ENCODE measurements at places on chromosomes 7 and 10. TPM values are rescaled to one million over a fixed set of nuclear protein-coding genes. Genes with fewer than 3 reads are reported as not detected.

- no peak for DNase-seq
Observed at GRCh38 chr10:75105576-75106197, 5.8 kb upstream of the SAMD8 start.

DNA sequence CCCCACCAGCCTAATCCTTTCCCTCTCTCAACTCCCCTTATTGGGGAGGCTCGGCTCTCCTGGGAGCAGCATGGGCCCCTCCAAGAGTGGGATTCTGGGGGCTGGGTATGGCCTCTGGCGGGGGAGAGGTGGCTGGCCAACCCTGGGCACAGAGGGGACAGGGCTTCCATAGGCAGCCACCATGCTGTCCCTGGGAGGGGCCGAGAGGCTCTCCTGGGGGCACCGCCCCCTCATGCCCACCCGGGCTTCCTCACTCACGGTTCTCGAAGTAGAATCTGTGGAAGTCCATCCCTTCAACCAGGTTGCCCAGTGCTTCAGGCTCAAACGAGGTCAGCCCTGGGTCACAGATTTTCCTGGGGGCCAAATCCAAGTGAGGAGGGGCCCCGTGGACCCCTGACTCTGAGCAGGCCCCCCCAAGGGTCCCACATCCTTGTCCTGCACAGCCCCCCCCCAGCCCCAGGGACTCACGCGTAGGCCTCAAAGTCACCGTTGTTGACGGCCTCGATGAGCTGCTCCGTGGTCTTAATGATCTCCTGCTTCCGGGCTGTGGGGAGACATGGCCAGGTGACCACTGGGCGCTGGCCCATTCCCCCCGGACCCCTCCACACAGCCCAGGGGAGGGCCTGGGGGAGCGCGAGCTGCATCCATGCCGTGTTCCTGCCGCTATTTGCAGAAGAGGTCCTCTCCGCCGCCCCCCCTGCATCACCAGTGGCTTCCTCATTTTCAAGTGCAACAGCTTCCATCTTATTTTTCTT is 19.8 kb downstream of the YKT6 start:
- DNase-seq, result peak; percentile 60

ADCY1 gene
- 5.6 TPM for total RNA-seq

DHTKD1 gene
- 59.4 TPM for total RNA-seq

FFAR4 gene
- total RNA-seq, result not detected

CYP3A4 gene
- total RNA-seq, result not detected

- no peak for DNase-seq
Observed at GRCh38 chr7:21941611-21942141, 4.0 kb downstream of the CDCA7L start.

VPS50 gene
- total RNA-seq, result 11.0 TPM

GRID2IP gene
- 0.33 TPM for total RNA-seq

Measured in H7 (cell line).